ENCODE measurements at places on chromosomes 6 and 20. TPM values are rescaled to one million over a fixed set of nuclear protein-coding genes. Genes with fewer than 3 reads are reported as not detected.
A peak's percentile ranks its signal among the peaks of the same experiment; 100 is the strongest.

DNA sequence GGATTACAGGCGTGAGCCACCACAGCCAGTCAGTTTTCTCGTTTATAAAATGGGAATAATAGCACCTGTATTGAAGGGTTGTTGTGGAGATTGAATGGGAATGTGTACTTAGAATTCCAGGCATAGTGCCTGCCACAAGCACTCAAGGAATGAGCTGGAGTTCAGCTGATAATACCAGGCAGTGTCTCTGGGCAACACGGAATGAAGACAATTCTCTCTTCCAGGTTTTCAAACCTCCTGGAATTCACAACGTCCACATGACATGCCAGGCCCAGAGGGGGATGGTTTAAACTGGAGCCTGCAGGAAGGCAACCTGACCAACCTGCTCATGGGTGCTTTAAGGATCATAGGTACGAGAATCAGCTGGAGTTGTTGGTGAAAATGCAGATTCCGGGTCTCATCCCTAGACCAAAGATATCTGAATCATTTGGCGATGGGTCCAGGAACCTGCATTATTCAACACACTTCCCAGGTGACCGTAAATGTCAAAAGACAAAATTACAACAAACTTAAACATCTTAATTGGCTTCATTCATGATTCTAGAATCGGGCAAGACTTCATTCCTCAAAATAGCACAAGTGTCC, 1.9 kb upstream of the PTPN1 start:
- no peak for DNase-seq

DNA sequence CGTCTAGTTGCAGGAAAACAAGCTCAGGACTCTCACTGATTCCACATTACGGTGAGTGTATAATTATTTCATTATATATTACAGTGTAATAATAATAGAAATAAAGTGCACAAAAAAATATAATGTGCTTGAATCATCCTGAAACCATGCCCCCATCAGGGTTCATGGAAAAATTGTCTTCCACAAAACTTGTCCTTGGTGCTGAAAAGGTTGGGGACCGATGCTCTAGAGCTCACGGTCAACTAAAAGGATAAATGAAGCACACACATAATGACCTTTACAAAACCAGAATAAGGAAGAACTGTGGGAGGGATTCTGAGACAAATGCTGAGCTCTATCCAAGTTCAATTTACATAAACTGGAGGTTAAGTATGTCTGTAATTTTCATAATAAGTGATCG, 194.3 kb downstream of the COL19A1 start:
- no peak for DNase-seq

Gene FRMD1
- total RNA-seq: not detected

GRCh38 chr6:143098054-143098671, 37.5 kb downstream of the AIG1 start:
- no peak for DNase-seq

DNA sequence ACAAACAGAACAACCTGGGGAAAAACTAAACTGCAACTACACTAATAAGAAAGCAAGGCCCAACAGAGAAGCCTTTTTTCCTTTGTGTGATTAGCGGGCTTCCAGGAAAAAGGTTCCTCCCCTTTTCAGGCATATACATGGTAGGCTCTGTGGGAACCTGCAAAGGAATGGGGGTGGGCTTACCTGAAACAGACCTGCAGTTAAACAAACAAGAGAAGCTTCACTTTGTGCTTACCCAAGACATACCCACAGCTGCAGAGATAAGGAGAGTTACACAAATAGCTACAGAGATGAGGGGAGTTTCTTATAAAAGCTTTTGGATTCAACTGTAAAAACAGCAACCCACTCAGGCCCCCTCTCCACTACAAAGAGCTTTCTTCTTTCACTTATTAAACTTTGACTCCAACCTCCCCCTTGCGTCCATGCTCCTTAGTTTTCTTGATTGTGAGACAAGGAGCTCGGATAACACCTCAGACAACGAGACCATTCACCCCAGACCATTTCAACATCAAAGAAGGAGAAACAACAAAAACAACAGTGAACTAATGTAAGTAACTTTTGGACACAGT, 30.9 kb downstream of the RNF146 start:
- DNase-seq: no peak

Gene FERMT1
- 1.3 TPM for total RNA-seq

DNA sequence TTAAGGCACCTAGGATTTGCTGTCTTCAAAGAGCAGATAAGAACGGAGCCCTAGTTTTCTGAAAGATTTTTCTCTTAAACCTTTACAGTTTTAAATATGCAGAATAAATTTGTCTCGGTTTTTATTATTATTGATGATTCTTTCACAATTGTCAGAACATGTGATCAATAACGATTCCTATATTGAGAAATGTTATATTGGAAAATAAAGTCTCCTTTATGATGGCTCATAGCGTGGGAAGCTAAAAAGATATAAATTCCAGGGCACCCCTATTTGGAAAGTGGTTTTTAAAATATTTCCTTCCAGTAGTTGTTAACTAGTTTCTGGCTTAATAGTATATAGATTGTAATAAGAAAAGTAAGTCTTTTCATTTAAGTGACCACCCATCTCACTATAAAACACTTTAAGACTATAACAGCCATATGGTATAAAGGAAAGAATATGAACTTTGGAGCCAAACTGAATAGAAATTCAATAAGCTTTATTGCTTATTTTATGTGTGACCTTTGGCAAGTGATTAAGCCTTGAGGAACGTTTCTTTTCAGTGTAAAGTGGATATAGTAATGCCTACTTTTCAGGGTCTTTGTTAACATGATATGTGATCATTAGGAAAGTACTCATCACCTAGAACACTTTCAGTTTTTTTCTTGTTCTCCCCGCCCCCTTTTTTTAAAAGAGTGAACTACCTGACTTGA, 369.6 kb downstream of the LAMA2 start:
- no peak for DNase-seq

GRCh38 chr20:50015993-50016770, 33.4 kb downstream of the SNAI1 start:
- peak; percentile 42 for DNase-seq

Gene LAMA5
- 57.4 TPM for total RNA-seq
